ENCODE measurements at places on chromosomes 2 and 18.

GRCh38 chr2:98470851-98471255 lies 26.2 kb downstream of the INPP4A start:
- DNase-seq, result no peak

GRCh38 chr2:231627384-231628120 lies 34.9 kb downstream of the TEX44 start:
- no peak for DNase-seq

DNA sequence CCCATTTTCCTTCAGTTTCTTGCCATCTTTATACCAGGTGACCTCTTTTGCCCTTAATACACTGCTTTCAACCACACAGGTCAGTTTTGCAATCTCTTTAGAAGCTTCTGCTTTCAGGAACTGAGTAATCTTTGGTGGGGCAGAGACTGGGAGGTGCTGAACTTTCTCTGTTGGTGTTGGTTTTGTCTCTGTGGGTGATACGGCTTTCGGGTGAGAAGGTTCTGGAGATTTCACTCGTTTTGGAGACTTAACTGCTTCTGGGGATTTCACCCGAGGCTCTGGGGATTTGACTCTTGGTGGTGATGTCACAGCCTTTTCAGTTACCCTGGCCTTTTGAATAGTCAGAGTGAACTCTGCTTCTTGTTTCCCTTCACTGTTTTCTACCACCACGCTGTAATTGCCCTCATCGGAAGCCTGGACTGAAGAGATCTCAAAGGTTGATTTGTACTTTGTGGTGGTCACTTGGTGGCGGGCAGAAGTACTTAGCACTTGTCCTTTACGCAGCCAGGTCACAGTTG lies 50.4 kb downstream of the PLEKHA3 start:
- no peak for DNase-seq

GRCh38 chr18:50009773-50010335 lies 185.1 kb downstream of the MYO5B start:
- peak; percentile 93 for DNase-seq

- DNase-seq, result no peak
Observed at GRCh38 chr2:15331787-15332186, 229.3 kb downstream of the NBAS start.

GRCh38 chr2:210458395-210458794 lies 18.2 kb downstream of the LANCL1 start:
- DNase-seq, result no peak

DNA sequence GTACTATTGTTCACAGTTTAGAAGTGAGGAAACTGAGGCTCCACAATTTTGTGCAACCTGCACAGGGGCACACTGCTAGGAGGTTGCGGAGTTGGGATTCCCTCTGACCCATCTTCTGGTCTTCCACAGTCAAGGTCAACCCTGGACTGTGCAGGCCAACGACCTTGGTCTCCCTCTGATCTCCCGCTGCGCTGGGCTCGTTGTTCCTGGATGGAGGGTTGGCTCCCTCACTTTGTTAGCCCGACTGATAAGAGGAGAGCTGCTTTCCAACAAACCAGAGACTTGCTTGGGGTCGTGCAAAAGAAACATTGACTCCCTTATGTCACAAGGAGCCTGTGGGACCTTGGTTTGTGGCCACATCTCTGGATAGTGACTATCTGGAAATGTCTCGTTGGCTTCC lies 187.6 kb downstream of the MYCN start:
- DNase-seq, result no peak

- DNase-seq, result no peak
Observed at GRCh38 chr2:16323551-16324543, 341.8 kb downstream of the CYRIA start.

DNA sequence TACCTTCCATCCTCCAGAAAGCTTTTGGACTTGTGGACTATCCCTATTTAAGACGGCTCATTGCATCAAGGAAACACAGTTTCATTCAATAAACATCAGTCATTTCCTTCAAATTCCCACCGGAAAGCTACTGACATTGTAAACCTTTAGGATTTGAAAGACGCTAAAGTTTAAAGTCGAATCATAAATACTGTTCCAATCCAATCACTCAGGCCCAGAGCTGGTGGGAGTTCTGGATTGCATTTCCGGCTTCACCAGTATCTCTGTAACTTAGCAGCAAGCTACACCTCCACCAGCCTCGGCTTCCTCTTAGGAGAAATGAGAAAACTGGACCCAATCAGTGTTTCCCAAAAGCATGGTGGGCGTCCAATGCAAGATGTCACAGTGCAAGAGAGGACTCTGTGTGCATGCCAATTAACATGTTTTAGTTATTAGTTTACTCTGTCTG lies 1.6 kb downstream of the WDFY1 start:
- no peak for DNase-seq

DNA sequence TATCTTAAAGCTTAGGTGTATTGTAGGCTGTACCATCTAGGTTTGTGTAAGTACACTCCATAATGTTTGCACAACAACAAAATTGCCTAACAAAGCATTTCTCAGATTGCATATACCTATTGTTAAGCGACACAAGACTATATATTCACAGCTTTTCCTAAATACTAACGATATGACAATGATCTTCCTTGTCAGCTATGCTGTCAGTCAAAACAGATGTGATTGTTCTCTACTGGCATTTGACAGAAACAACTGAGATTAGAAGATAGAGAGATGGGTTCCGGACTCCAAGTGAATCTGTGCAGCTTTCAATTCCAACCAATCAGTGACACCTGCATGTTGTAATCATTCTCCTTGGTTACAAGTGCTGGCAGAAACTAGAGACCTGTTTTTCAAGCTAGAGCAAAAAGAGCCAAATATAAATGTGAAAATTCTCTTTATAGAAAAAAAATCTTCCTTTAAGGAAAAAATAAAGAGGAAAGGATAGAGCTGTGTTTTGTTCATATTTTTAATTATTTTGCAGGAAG lies 1232.3 kb upstream of the SLC39A10 start:
- no peak for DNase-seq

GRCh38 chr2:155917380-155917779 lies 415.1 kb downstream of the NR4A2 start:
- no peak for DNase-seq

- no peak for DNase-seq
Observed at GRCh38 chr2:128401680-128402079, 83.0 kb upstream of the HS6ST1 start.

- DNase-seq, result no peak
Observed at GRCh38 chr2:24586955-24587354, 95.9 kb downstream of the NCOA1 start.

DNA sequence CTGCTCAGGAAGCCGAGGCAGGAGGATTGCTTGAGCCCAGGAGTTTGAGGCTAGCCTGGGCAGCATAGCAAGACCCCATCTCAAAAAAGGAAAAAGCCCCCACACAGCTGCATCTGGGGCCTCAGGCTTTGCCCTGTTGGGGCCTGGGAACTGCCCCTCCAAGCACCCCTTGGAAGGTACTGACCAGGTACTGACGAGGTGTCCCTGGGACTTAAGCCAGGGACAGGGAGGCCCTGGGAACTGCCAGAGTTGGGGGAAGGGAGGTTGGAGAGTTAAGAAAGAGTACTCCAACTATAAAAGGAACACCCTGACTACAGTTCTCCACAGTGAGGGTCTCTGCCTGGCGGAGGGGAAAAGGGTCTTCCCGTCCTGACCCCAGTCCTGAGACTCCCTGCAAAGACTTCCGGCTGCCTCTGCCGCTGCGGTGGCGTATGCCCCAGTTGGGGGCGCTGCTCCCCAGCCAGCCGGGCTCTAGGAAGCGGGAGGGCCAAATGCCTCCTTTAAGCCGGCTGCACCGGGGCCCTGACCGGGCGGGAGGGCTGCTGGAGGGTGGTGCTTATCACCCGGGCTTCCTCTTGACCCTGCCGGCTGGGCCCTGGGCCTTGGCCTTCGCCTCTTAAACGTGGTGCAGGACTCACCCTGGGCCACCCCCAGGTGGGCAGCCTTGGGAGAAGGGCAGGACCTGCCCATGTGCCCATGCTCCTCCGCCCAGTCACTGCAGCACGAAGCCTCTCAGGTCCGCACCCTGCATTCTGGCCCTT lies 12.8 kb downstream of the SLC30A3 start:
- DNase-seq, result peak; percentile 78

GRCh38 chr2:66579186-66580126 lies 144.5 kb downstream of the MEIS1 start:
- no peak for DNase-seq

DNA sequence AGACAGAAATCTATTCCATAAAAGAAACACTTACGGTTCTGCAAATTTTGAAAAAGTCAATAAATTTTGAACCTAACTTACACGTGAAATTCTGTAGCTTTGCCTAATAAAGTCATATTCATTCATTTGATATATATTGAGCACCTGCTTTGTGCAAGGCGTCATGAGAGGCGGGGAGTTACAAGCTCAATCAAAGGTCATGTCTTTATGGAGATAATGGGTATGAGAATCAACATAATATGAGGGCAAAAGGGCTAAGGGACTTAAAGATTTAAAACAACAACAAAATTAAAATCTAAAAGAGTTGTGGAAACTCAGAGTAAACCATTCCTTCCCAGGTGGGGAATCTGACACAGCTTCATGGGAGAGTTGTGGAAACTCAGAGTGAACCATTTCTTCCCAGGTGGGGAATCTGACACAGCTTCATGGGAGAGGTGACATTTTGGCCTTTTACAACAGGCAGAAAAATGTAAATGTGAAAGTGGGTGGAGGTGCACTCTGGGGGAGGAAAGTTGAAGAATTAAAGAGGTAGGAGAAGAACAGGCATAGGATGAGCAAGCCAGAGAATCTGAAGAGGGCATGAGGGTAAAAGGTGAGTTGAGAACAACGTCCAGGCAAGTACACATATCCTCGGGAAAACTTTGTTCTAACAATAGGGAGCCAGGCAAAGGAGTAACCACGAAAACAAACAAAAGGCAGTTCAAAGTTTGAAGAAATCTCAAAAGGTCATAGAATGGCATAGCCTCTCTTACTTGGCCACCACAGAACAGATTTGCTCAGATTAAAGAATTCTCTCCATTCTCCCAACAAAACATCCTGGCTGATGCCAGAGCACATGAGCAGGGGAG lies 49.5 kb upstream of the CD226 start:
- no peak for DNase-seq

DNA sequence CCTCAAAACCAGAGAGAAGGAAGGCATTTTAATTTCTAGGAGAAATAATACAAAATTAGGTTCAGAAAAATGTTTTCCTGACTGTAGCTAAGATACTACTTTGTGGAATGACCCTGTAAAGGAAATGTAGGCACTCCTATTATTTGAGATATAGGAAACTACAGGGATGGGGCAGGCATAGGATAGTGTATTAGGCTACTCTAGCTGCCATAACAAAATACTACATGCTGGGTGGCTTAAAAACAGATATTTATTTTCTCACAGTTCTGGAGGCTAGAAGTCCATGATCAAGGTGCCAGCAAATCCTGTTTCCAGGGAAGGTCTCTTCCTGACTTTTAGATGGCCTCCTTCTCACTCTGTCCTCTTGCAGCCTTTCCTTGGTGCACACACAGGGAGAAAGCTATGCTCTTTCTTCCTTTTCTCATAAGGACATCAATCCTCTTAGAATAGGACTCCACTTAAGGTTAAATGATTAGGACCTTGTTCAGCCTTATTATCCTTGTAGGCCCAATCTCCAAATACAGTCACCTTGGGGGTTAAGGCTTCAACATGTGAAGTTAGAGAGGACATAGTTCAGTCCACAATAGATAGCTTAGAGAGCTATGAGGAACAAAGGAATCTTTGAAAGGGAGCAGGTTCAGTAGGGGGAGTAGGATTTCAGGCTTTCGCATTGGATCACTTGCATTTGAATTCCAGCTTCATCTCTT lies 14.0 kb upstream of the CAVIN2 start:
- DNase-seq, result no peak

GRCh38 chr2:191938779-191939178 lies 91.9 kb upstream of the CAVIN2 start:
- no peak for DNase-seq

DNA sequence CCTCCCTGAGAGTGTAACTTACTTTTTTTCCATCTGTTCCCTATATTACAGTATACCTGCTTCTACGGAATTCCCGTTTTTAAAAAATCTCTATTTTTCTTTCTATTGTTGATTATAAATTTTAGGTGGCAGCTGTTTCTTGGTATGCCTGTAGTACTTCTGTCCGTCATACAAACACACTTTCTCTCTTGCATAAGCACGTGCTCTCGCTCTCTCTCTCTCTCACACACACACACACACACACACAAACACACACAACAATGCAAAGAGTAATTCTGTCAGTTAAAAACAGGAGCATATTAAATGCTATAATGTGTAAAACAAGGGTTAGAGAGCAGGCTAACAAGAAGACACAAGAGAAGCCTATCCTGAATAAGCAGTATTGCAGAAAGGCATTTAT lies 140.5 kb downstream of the THADA start:
- DNase-seq, result no peak

GRCh38 chr2:157404363-157404762 lies 39.5 kb downstream of the CYTIP start:
- DNase-seq, result no peak

DNA sequence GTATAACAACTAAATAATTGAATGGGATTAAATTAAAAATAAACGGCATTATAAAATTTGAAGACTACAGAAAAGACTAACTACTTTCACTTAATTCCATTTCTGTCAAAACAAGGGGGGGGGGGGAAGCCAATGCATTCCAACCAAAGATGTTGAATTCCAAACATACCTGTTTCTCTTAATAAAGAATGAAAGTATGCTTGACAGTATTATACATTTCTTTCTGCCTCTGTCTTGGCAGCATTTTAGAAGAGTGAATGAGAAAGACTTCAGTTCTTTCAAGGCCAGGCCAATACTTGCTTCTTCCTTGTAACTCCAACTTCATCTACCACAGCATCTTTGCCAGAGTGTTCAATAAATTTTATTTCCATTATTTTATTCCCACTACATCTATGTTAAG lies 65.9 kb downstream of the PDE11A start:
- DNase-seq, result no peak

- no peak for DNase-seq
Observed at GRCh38 chr2:42754776-42755140, 9.2 kb downstream of the OXER1 start.

DNA sequence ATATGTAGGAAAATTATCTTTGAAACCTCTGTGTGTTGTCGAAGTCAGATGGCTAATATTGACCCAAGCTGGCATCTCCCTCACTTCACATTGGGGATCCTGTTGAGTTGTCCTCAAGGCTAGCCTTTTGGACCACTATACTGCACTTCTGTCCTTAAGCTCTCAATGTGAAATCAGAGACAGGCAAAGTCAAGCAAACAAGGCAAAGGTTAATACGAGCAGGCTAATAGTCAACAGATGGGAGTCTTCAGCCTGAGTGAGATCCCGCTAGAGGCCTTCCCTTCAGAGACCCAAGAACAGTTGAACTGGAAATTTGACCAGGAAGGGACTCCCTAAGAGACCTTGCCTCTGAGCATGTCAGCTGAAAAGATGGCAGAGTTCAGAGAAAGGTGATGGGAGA lies 475.4 kb downstream of the PARD3B start:
- no peak for DNase-seq

DNA sequence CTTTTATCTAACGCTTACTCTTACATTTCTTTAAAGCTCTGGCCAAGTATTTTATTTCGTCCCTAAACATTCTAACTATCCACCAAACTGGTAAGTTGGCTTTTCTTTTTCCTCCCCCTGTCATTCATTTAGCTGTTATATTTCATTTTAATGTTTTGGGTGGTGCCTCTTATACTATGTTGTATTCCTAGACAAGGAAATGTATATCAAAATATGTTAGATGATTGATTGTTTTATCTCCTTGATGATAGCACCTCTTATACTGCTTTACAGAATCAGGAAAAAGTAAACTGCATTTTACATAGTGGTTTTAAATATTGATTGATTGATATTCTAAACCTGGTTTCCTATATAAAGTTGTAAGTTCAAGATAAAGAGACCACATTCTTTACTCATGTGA lies 23.9 kb downstream of the C18orf54 start:
- DNase-seq, result no peak

Data from DMS53 (cell line).